Kidney tubule cell (primary cell): ENCODE measurements at places on chromosomes 2 and 18.

- no peak for DNase-seq
These were observed 16.2 kb downstream of the ADRA2B start for GRCh38 chr2:96099861-96100798.

GRCh38 chr2:145721681-145722080 lies 1201.8 kb upstream of the ZEB2 start:
- DNase-seq: no peak

- DNase-seq: peak; percentile 52
These were observed 455 bp downstream of the C18orf32 start for GRCh38 chr18:49486606-49486952.

DNA sequence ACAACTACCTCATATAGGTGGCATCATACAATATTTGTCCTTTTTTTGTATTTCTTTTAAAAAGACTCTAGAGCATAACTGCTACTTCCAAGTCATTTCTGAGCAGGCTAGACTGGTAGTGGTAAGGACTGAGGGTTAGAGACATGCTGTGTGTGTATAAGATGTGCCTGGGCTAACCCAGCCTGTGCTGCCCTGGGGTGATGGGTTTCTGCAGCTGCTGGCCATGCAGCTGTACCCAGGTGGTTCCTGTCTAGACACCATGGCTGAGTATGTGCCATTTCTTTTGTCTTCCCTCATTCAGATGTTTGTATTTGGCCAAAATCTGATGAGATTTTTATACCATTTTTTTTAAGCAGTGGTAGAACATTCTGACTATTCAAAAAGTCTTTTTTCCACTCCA lies 40.0 kb downstream of the MERTK start:
- no peak for DNase-seq

GRCh38 chr2:46835520-46835919 lies 80.1 kb downstream of the MCFD2 start:
- no peak for DNase-seq

DNA sequence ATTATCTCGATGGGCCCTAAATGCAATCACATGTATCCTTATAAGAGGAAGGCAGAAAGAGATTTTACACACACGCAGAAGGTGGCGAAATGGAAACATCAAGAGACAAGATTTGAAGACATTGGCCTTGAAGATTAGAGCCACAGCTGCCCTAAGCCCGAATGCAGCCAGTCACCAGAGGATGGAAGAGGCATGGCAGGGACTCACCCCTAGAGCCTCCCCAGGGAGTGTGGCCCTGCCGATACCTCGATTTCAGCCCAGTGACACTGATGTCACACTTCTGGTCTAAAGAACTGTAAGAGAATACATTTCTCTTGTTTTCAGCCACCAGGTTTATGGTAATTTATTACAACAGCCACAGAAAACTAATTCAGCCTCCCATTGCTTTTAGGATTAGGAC lies 17.4 kb downstream of the TTC39C start:
- no peak for DNase-seq

- no peak for DNase-seq
These were observed 131.5 kb downstream of the SPOPL start for GRCh38 chr2:138633049-138633448.

DNA sequence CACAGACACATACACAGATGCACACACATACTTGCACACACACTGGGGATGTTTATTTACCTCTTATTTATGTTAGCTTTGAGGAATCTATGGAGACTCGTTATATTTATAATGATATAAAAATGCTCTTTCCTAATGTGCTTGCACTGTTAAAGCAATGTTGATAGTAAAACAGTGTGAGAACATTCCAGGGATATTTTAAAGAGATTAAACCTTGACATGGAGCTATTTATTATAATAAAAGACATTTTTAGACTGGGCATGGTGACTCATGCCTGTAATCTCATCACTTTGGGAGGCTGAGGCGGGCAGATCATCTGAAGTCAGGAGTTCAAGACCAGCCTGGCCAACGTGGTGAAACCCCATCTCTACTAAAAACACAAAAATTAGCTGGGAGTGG lies 557.3 kb upstream of the ZNF804A start:
- no peak for DNase-seq

- DNase-seq: no peak
These were observed 1005.4 kb downstream of the LRP1B start for GRCh38 chr2:141125432-141125831.

- no peak for DNase-seq
These were observed 151.1 kb downstream of the MBP start for GRCh38 chr18:76981396-76981968.
